SK-N-SH treated with all-trans-retinoic acid at 6 μM for 48 hours (cell line): ENCODE measurements at places on chromosomes 3 and 15.
A peak's percentile ranks its signal among the peaks of the same experiment; 100 is the strongest.

DNA sequence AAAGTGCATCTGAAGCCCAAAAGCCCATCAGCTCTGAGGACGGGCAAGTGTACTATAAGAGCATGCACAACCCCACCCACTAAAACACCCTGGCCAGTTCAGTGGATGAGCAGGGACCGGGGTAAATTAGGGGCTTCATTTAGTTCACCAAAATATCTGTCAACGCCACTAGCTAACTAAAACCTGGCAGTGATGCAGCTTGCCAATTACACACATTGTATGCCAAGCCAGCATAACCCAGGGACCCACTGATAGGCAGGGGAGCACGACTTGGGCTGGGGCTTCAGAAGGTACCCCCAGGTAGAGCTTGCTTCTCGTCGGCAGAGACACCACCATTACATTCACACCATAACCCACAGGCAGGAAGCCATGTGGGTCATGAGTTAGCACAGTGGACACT, 47.0 kb downstream of the PTPN23 start:
- ATAC-seq: no peak

DNA sequence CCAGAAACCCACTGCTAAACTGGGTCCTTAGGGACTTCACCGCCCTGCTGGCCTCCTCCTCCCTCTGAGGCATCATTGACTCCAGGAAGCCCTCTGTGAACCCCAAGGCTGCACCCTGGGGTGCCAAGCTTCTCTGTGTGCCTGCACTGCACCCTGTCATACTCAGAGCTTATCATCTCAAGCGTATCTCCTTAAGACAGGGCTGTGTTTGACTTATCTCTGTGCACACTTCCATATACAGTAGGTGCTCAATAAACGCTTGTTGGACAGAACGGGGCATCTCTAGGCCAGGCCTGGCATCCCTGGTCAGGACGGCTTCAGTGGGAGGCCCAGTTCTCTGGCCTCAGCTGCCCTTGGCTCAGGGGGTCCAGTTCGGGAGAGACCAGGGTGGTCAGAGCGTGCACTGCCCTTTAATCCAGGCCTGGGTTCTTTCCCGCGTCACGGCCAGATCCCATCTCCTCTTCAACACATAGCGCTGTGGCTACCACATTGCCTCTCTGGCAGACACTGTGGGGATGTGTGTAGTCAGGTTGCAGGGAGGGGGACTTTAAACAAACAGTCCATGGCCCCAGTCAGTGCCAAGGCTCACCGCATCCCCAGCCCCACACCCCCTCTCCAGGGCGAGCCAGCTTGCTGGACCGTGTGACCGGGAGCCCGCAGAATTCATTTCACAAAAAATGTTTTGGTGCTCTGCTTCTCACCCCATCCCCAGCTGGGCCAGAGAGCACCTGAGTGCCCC, 33.4 kb downstream of the MAGEF1 start:
- ATAC-seq: no peak

GRCh38 chr3:15783361-15783969, 14.3 kb downstream of the ANKRD28 start:
- peak; percentile 26 for ATAC-seq

- ATAC-seq: no peak
Measured at GRCh38 chr3:28186748-28187147, 54.7 kb upstream of the CMC1 start.

GRCh38 chr15:79042213-79042928, 48.2 kb downstream of the RASGRF1 start:
- no peak for ATAC-seq

GRCh38 chr3:163914567-163914966, 1163.7 kb downstream of the SI start:
- ATAC-seq: no peak

- ATAC-seq: no peak
Measured at GRCh38 chr15:98035577-98036010, 75.1 kb downstream of the ARRDC4 start.

DNA sequence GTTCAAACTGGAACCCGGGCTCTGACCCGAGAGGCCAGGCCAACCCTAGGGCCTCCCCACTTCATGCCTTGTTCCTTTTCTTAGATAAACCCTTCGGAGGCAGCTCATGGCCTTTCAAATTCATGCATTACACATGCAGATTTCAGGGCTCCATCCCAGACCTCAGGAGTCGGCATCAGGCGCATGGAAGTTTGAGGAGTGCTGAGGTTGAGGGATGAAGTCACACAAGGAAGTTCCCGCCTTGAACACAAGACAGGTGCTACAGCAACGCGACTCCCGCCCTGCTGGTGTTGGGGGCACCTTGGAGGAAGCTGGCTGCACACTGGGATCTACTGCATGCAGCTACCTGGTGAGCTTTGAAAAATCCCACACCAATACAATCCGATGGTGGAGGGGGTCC, 245.2 kb upstream of the LYSMD4 start:
- no peak for ATAC-seq

- ATAC-seq: no peak
Measured at GRCh38 chr3:33417066-33417673, 23.0 kb downstream of the UBP1 start.

- no peak for ATAC-seq
Measured at GRCh38 chr15:36313736-36314280, 265.6 kb upstream of the CDIN1 start.

- no peak for ATAC-seq
Measured at GRCh38 chr15:31102374-31103342, 1.1 kb upstream of the TRPM1 start.

GRCh38 chr15:66452971-66453580, 44.5 kb downstream of the SNAPC5 start:
- no peak for ATAC-seq

DNA sequence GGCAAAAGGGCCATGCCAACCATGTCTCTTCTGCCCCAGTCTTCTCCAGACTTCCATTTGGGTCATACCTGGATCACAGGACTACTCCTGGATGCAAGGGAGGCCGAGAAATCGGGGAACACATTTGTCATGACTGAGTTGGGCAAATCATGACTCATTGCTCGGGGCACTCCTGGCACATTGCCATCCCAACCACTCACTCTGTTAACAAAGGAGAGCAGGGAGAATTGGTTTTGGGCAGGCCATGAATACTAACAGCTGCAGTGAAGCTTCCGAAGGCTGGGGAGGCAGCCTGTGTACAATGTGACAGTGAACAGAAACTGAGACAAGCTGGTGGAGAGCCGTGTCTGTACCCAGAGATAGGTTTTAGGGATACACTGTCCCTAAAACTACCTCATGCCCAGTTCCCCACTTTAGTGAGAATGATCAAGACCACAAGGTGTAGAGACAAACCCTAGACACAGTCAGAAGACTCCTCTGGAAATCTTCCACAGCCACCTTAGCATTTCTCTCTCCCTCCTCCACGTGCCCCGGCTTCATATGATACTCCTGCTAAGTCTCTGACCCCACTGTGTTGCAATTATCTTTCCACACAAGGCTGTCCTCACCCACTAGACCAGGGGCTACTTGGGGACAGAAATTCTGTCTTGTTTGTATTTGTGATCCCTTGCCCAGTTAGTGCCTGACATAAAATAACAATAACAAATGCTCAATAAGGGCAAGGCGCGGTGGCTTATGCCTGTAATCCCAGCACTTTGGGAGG, 10.5 kb upstream of the BUB1B start:
- ATAC-seq: peak; percentile 78

DNA sequence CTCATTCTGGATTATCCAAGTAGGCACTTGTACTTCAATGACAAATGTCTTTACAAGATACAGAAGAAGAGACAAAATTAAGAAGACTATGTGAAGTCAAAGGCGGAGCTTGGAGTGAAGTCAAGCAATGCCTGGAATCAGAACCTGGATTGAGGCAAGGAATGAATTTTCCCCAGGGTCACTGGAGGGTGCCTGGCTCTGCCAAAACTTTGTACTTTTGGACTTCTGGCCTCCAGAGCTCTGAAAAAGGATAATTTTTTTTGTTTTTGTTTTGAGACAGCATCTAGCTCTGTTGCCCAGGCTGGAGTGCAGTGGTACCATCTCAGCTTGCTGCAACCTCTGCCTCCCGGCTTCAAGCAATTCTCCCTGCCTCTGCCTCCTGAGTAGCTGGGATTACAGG, 119.3 kb upstream of the AGBL1 start:
- no peak for ATAC-seq

- peak; percentile 83 for ATAC-seq
Measured at GRCh38 chr15:63402498-63403253, 21.0 kb upstream of the CA12 start.

DNA sequence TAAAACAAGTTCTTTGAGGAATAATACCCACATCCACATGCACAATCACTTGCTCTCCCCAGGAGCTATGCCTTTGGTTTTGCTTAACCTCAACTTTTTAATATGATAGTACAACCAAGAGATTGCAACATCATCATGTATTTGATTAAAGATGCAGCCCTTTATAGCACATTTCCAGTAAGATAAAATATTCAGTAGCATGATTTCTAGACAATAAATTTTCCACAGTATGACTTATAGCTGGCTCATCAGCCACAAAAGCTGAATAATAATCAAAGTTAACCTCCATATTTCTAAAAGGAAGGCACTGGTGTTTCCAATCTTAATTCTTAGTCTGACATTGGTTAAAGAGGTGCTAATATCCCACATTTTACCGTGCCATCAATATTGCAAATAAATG, 622.5 kb downstream of the TBL1XR1 start:
- ATAC-seq: no peak

GRCh38 chr3:141659821-141660613, 78.1 kb upstream of the RNF7 start:
- peak; percentile 96 for ATAC-seq

DNA sequence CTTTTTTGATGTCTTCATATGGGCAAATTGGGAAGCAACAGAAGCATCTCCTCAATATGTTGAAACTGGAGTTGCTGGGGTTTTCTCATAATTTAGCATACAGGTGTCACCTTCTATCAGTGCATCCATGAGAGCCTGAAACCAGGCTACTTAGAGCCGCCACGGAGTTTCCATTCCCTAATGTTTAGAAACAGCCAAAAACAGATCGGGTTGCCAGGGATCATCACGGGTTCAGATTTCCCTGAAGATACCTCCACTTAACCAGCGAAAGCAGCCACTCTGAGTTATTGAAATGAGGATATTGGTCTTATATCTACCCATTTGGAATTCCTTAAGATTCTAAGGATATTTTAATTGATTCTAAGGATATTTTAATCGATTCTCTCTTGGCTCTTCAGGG, 14.5 kb downstream of the TERB2 start:
- no peak for ATAC-seq

DNA sequence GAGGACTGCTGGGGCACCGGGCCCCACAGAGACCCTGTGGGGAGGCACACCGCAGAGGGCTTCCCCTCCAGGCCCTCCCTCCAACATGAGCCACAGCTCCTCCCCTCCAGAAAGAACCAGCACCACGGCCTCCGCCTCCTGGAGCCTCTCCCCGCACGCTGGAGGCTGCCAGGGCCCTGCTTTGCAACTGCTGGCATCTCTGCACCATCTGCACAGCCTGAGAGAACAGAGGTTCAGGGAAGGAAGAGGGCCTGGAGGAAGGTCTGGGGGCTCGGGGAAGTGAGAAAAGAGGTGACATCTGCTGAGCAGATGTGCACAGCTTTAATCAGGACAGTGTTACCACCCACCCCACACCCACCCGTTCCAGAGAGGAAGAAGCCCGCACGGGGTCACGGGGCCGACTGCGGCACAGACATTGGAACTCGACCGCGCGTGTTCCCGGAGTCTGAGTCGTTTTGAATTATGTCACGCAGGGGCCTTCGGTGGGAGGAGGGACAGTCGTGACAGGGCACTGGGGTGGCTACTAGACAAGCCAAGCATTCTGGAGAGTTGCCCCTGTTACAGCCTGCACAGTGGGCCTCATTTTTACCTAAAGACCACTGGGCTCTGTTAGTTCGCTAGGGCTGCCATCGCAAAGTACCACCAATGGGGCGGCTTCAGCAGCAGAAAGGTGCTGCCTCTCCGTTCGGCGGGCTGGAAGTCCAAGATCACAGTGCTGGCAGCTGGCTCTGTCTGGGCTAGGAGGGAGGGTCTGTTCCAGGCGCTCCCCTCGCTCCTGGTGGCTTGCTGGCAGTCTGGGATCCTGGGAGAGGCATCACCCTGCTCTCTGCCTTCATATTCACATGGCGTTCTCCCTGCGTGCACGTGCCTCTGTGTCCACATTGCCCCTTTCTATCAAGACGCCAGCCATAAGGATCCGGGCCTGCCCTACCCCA, 194.8 kb downstream of the XXYLT1 start:
- ATAC-seq: peak; percentile 14; the same call in 1 of the 3 replicates

DNA sequence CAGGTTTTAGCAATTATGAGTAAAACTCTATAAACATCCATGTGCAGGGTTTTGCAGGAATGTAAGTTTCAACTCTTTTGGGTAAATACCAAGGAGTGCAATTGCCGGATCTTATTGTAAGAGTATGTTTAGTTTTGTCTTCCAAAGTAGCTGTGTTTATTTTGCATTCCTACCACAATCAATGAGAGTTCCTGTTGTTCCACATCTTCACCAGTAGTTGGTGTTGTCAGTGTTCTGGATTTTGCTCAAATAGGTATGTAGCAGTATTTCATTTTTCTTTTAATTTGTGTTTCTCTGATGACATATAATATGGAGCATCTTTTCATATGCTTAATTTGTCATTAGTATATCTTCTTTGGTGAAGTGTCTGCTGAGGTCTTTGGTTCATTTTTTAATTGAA, 185.1 kb upstream of the GALNT15 start:
- ATAC-seq: no peak

DNA sequence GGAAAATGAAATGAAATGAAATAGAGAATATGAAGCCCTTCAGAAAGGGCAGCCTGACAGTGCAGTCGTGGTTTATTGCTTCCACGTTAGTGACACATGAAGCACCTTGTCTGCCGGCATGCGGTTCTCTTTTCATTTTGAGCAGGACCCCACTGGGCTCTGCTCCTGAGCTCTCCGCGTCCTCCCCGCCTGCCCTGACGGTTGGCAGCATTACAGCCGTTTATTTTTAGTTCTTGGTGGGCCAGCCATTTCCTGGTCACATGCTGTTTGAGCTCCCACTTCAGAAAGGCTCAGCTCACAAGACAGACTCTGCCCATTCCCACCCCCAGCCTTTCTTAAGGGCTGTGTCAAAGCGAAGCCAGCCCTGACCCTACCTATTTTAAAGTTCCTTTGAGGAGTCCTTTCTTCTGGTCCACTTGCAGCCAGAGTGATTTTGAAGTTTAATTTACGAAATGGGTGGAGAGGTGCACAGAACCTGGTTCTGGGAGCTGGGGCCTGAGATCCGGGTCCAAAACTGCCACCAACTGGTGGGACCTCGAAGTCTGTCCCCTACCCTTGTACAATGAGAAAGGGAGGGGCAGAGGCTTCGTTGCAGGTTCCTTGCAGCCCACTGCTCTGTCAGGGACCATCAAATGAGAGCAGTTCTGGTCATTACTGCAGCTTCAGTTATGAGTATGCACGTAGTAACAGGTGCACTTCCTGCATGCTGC, 60.1 kb downstream of the MGLL start:
- ATAC-seq: no peak

- ATAC-seq: no peak
Measured at GRCh38 chr15:99998661-99999101, 265.4 kb upstream of the LYSMD4 start.

- no peak for ATAC-seq
Measured at GRCh38 chr3:124364317-124365020, 365.8 kb upstream of the UMPS start.
